CMK (cell line): ENCODE measurements at places on chromosomes 4 and X.

DNA sequence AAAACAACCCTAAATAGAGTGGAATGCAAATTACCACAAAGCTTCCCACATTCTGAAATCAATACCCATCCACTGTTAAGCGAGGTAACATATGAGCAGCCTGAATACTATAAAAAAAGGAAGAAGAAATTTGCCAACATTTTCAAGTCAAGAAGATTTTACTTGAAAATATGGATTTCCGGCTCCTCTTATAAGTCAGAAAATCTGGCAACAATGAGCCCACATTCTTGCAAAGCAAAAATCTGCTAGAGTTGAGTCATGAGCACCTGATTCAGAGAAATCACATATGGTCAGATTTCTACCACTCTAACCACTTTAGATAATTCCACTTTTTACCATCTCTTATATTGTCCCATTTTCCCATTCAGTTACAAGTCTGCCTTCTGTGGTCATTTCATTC is 395.7 kb downstream of the DTHD1 start:
- no peak for DNase-seq

GRCh38 chrX:132406106-132406505 is 82.7 kb downstream of the MBNL3 start:
- no peak for DNase-seq

- no peak for DNase-seq
These were observed 50.1 kb downstream of the CENPVL3 start for GRCh38 chrX:51568586-51568985.

GRCh38 chrX:10190367-10190766 is 33.6 kb downstream of the CLCN4 start:
- DNase-seq, result no peak

GRCh38 chr4:107050525-107051135 is 14.5 kb upstream of the DKK2 start:
- no peak for DNase-seq

DNA sequence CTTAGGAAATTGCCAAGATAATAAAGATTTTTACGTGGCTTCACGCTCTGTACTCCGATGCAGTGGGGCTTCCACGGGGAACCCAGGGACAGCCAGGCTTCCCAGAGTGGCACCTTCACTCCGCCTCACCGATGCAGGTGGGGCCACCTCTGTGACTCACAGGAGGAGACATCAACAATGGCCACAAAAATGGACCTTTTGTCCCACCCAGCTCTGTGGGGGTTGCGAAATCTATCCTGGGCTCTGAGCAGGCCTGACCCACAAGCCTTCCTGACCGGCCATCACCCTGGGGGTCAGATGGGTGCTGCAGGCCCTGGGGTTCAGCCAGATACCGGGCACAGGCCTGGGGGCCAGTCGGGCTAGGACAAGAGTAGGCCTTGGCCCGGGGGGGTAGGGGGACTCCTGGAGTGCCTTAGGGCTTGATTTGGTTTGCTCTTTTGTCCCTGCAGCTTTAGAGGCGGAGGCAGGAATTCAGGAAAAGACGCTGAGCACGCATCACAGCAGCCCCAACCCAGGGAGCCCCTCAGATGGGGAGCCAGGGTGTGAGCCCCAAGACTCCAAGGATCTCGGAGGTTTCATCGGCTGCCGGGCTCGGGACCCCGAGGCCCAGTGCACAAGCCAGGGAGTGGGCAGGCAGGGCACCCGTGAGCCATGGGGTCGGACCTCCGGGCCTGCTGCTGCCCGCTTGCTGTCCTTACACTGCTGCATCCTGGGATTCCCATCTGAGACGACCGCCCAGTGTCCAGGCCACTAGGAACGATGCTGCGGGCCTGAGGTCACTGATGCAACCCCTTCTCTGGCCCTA is 136.5 kb upstream of the NKX1-1 start:
- no peak for DNase-seq

- DNase-seq, result no peak
These were observed 189.1 kb upstream of the C1QTNF7 start for GRCh38 chr4:15238720-15239119.

GRCh38 chr4:114458728-114459127 is 139.9 kb upstream of the UGT8 start:
- DNase-seq, result no peak

- DNase-seq, result no peak
These were observed 3.0 kb upstream of the RBPJ start for GRCh38 chr4:26317766-26318165.

DNA sequence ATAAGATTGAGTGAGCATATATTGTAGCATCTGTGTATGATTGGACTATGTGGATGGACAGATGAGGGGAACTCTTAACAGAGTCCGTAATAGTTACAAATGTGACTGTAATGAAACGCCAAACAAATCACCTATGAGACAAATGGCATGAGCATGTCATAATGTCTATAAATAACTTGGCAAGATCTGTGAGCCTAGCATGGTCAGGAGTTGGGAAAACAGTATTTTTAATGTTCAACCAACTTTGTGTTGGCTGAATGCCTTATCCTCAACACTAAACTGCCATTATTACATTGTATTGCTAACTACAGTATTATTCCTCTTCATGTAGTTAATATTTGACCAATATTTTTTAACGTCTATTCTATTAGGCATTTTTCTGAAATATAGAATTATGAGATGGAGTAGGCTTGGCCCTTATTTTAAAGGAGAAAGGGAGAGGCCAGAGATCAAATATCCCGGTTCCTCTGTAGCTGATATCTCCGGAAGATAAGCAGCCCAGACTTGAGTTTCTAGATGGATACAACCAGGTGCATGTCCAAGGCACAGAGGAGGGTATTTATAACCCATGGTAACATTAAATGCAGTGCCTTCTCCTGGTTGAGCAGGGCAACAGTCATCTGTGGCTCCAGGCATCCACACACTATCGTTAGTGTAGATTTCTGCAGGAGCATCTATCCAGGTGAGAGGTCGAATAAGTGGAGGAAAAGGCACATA is 32.7 kb downstream of the PF4 start:
- DNase-seq, result no peak

GRCh38 chr4:76665153-76665552 is 230.1 kb downstream of the SHROOM3 start:
- no peak for DNase-seq

DNA sequence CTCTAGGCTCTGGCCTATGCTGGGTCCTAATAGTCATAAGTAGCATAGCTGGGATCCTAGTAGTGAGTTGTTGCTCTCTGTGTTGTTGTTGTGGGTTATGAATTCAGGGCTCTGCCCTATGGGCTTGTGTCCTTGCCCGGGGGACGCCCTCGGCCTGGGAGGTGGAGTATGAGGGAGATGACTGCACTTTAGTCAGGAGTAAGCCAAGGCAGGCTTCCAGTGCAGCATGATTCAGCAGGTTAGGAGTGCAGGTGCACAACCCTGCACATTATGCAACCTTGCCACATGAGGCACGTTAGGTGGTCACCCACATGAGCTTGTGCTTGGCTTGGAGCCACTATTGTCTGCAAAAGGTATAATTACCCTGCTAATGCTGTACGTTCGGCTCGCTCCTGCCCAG is 58.4 kb upstream of the CCDC149 start:
- DNase-seq, result no peak

- DNase-seq, result no peak
These were observed 26.8 kb downstream of the PRPS1 start for GRCh38 chrX:107654872-107655761.

GRCh38 chr4:184356366-184356765 is 118.0 kb downstream of the IRF2 start:
- no peak for DNase-seq

- no peak for DNase-seq
These were observed 119.6 kb downstream of the KLHL13 start for GRCh38 chrX:117996918-117997480.

DNA sequence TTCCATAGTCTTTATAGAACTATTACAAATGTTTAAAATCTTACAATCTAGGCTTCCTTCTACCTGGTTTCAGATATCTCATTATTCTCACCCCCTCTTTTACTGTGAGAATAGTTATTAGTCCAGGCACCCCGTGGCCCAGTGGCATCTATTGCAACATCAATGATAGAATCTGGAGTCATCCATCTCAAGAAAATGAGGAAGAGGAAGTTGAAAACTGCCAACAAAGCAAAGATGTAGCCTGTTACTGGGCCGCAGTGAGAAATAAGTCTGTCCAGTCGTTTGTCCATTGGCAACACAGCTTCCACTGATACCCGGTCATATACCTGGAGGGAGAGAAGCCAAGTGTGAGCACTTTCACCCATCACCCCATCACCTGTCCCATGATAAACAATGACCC is 6.0 kb upstream of the ASB11 start:
- DNase-seq, result no peak

GRCh38 chr4:3368841-3369760 is 72.7 kb upstream of the HGFAC start:
- DNase-seq, result no peak

GRCh38 chr4:165668694-165669093 is 204.3 kb upstream of the TLL1 start:
- DNase-seq, result no peak

- no peak for DNase-seq
These were observed 503.0 kb upstream of the BOD1L1 start for GRCh38 chr4:14130551-14130950.

DNA sequence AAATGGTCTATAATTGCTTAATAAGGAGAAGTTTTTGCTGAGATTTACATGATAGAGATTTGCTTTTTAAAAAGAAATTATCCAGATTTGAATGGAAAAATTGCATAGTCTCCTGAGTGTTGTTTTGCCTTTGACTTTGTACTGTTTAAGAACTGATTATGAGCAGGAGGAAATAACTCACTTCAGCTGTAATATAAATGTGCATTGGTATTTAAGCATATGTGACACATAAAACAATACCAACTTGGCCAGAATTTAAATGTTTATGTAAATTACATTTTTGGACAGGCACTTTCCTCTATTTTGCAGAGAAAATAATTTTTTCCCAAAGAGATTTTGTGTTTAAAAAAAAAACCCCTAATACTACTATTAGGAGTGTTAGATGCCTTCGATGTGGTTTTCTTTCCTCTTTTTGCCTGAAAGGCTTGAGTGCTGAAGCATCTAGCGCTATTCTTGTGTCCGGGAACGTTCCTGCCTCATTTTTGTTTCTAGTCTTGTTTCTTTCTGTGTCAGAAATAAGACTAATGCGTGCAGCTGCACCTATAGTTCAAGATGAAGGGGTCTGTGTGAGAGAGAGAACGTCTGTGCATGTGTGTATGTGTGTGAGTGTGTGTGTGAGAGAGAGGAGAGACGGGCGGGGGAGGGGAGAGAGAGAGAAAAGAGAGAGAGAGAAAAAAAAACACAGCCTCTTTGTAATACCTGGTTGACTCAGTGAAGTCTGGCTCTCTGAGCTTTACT is 60.8 kb downstream of the TBL1X start:
- DNase-seq, result no peak

DNA sequence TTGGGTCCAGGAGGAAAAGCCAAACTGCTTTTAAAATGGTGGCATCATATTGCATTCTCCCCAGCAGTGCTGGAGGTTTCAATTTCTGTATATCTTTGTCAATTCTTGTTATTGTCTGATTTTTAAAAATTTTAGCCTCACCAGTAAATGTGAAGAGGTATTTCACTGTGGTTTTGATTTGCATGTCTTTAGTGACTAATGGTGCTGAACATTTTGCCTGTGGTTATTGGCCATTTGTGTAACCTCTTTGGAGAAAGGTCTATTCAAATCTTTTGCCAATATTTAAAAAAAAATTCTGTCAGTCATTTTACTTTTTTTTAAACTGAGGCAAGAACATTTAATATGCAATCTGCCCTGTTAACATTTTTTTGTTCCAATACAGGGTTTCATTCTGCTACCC is 322.1 kb downstream of the TLL1 start:
- no peak for DNase-seq

GRCh38 chr4:76188557-76188956 is 25.1 kb downstream of the SCARB2 start:
- DNase-seq, result no peak

- DNase-seq, result no peak
These were observed 59.3 kb upstream of the UCP1 start for GRCh38 chr4:140628016-140628415.

- no peak for DNase-seq
These were observed 207.7 kb downstream of the RCHY1 start for GRCh38 chr4:75306506-75306905.

DNA sequence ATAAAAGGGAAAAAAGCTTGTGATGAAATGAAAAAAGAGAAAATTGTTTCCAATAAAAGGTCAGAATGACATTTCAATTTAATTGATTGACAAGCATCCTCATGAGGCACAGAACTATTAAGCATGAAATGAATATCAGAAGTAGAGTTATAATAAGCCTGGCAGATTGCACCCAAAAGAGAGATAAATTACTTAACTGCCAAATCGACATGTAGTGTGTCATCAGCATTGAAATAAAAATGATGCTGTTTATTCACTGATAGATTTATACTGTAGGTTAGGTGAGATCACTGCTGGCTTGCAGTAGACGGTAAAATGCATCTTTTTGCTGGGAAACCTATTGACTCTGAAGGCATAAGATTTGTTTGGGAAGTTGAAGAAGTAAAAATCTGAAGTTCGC is 507.2 kb downstream of the FSTL5 start:
- no peak for DNase-seq

DNA sequence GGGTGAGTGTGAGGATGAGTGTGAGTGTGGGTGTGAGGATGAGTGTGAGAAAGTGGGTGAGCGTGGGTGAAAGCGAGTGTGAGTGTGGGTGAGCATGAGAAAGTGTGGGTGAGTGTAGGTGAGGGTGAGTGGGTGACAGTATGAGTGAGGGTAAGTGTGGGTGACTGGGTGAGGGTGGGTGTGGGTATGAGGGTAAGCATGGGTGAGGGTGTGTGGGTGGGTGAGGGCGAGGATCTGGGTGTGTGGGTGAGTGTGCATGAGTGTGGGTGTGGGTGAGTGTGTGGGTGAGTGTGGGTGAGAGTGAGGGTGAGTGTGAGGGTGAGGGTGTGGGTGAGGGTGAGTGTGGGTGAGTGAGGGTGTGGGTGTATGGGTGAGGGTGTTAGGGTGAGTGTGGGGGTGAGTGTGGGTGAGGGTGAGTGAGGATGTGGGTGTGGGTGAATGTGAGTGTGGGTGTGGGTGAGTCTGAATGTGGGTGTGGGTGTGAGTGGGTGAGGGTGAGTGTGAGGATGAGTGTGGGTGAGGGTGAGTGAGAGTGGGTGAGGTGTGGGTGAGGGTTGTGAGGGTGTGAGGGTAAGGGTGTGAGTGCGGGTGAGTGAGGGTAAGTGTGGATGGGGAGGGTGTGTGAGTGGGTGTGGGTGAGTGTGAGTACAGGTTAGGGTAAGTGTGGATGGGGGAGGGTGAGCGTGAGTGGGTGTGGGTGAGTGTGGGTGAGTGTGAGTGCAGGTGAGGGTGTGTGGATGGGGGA is 48.9 kb downstream of the ING2 start:
- no peak for DNase-seq
